Cardiac fibroblast (primary cell): ENCODE measurements at places on chromosomes 7 and 10.

DNA sequence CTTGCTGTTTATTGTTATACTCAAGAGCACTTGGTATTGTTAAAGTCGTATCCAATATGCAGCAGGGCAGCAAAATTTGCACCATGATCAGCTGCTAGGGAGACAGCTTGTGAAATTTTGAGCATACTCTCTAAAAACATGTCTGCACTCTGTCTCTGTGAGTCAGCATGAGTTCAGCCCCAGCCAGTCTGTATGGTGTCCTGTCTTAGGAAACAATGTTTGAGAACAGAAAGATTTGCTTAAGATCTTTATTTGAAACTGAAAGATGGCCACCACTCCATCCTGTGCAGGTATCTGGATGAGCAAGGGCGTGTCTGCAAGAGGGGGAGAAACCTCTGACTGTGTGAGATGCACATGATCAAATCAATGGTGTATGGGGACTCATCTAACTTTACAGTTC is 97.1 kb downstream of the GNAI1 start:
- peak; percentile 83 for DNase-seq

- DNase-seq = peak; percentile 78
These were observed 101.0 kb upstream of the AGR3 start for GRCh38 chr7:16982640-16983350.

DNA sequence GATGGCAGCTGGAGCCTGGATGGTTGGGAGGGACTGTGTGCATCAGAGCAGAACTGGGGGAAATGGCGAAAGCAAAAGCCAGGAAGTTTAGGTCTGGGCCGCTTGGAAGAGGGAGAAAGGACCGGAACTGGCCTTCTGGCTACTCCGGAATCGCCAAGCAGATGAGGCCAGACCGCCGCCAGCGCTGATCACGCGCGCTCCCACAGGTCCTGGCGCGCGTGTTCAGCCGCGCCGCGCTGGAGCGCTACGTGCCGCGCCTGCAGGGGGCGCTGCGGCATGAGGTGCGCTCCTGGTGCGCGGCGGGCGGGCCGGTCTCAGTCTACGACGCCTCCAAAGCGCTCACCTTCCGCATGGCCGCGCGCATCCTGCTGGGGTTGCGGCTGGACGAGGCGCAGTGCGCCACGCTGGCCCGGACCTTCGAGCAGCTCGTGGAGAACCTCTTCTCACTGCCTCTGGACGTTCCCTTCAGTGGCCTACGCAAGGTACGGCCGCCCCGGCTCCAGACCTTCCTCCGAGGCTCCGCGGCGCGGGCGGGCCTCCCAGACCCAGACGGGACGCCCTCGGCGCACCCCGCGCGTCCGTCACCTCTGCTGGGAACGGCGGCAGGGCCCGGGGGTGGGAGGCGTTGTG is 2.0 kb downstream of the CYP26C1 start:
- peak; percentile 53 for DNase-seq

DNA sequence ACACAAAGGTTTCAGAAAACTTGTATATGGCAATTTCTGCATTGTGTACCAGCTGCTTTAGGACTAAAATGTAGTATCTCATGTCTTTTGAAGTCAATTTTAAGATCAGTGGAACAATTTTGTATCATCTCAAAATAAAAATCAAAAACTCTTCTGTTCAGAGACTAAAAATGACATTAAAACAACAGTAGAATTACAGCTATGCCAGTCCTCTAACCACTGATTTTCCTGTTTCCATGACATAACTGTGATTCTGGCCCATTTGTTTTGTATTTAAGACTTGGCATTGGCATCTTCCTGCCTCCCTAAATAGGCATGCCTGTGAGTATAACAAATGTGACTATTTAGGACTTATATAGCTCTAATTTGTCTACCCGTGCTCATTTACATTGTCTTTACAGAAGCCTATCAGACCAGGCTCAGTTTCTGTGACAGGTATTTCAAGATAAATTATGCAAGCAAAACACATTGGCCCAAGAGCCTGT is 29.1 kb upstream of the VPS41 start:
- no peak for DNase-seq

GRCh38 chr10:132471125-132471451 is 66.5 kb upstream of the INPP5A start:
- no peak for DNase-seq

- no peak for DNase-seq
These were observed 134.8 kb upstream of the GDF10 start for GRCh38 chr10:47165168-47165710.

- peak; percentile 51 for DNase-seq
These were observed 25.1 kb upstream of the NDST2 start for GRCh38 chr10:73836427-73836980.

GRCh38 chr10:22626784-22627183 is 87.6 kb downstream of the PIP4K2A start:
- DNase-seq = no peak

DNA sequence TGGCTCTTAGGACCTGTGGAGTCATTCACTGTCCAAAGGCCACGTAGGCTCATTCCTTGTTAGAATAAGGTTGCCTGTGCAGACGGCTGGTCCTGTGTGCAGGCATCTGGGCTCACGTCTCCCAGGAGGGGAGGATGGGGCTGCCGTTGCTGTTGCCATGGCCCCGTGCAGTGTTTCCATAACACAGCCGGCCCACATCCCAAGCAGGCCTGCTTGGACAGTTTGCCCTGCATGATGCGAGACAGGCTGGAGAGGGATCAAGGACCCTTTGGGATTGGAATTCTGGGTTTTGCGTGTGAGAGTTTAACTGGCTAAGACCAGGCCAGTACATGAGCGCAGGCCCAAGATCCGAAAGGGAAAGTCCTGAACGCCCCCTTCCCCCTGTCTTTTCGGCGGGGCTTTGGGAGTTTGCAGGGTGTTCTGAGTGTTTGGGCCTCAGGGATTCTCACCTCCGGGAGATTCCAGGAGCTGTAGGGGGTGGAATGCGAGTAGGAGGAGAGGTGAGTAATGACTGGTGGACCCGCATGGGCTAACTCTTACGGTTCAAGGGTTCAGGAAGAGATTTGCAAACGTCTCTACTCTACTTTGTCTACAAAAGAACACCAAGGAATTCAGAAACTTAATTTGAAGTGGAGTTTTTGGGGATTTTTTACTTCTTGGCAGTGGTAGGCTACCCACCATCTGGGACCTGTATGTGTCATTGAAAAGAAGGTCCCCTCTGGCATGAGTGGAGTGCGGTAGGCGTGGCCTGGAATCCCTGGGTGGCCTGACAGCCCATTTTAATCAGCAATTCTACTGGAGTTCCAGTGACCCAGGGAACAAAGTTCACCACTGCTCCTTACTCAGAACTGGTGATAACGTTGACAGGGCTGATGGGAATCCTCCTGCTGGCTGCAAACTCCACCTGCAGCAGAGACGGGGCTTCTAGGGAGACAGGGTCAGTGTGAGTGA is 125.4 kb downstream of the ITIH5 start:
- no peak for DNase-seq

GRCh38 chr7:54546081-54546985 is 4.2 kb downstream of the VSTM2A start:
- DNase-seq = no peak

DNA sequence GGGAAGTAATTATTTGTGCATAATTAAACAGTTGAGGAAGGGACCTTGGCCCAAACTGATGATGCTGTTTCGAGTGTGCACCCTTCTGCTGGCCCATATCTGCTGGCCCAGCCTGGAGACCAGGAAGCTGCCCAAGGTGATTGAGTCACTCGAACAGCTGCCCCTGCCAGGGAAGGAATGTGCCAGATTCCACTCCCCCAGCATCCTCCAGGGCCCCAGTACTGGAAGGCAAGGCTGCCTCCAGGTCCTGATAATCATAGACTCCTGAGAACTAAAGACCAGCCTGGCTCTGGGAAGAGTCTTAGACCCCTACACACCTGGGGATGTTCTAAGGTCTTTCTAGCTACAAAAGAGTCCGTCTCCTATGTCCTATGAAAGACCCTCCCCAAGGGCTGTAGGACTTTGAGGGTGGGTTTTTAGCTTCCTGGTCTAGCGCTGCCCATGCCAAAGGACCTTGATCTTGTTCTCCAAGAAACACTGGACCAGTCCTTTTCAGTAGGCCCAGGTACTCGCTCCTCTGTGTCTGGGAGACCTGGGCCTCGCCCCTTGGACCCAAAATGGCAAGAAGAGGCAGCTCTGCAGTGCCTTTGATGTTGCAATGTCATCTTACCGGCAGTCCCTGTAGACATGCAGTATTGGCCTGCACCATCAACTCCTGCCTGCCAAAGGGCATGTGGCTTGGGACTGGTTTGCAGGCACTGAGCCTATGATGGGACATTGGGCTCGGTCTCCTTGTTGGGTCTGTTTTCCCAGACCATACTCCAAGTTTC is 103.2 kb upstream of the GPR26 start:
- no peak for DNase-seq

- peak; percentile 79 for DNase-seq
These were observed 233.2 kb upstream of the PRSS1 start for GRCh38 chr7:142516038-142516501.

DNA sequence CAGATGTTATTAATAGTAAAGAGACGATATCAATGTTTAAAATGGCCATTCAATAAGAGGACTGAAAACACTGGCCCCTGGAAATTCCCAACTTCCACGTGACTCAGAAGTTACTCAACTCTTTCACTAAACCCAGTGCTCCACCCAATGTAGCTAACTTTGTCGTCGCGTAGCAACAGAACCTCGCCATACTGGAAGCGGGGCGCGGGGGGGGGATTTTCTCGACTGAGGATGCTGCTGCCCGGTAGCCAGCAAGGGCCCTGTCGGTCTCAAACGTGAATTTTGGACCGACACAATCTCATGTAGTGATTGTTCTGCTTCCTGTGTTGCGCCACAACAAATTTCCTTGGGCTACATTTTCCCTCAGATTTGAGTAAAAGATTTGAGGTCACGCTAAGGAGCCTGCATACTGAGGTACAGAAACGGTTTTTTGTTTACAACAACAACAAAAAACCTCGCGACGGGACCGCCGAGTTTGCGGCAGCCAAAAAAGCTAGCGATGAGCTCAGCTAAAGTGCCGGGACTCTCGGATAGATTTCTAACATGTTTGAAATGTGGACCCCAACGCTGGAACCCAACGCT is 977 bp upstream of the SFR1 start:
- DNase-seq = peak; percentile 98

DNA sequence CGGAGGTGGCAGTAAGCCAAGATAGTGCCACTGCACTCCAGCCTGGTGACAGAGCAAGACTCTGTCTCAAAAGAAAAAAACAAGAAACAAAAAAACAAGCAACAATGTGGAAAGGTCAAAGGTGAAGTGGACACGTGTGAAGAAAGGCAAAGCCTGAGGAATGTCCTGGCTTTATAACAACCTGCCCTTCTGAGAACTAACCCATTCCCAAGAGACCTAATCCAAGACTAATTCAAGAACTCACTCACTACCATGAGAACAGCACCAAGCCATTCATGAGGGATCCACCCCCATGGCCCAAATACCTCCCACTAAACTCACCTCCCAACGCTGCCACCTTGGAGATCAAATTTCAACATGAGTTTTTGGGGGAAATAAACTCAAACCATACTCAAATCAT is 47.5 kb upstream of the KIF5B start:
- peak; percentile 19 for DNase-seq

- no peak for DNase-seq
These were observed 52.9 kb upstream of the FGL2 start for GRCh38 chr7:77252506-77252905.

DNA sequence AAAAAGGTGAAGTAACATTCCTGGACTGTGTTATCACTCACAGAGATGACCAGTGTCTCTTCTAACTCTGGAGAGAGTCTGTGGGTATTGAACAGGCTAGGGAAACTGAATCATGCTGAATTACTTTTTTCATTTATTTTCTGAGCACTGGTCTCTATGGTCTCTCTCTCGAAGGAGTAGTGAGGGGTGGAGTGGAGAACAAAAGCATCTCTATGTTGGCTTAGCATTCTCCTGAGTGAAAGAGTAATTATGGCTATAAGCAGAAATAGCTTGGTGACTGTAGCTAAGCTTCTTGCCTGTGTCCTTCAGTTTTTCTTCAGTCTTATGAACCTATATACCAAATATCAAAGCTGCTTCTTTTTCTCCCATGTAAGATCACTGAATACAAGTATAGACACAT is 64.6 kb upstream of the PTN start:
- DNase-seq = no peak

GRCh38 chr7:138773176-138773575 is 24.6 kb upstream of the TMEM213 start:
- no peak for DNase-seq

GRCh38 chr7:22427104-22427503 is 70.2 kb upstream of the RAPGEF5 start:
- DNase-seq = no peak

- DNase-seq = no peak
These were observed 52.3 kb downstream of the RNLS start for GRCh38 chr10:88530629-88531391.

- DNase-seq = no peak
These were observed 11.7 kb downstream of the LCOR start for GRCh38 chr10:96843823-96844222.
